ENCODE measurements at places on chromosomes 7 and 10.

DNA sequence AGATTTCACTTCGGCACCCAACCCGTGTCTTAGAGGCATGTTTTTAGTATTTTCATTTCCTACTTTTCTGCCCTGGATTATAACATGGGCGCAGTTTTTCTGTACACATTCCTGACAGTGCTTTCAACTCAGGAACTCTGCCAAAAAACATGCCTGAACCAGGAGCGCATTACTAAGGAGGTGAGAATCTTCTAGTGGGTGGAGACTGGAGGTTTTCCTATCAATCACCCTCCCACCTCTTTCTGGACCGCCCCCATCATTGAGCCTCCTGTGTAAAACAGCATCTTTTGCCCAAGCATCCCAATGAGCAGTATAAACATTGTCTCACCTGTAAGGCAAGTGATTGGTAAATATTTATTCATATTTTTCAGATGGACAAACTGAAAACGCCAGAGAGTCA is 53.2 kb downstream of the STK17A start:
- DNase-seq, result no peak

DNA sequence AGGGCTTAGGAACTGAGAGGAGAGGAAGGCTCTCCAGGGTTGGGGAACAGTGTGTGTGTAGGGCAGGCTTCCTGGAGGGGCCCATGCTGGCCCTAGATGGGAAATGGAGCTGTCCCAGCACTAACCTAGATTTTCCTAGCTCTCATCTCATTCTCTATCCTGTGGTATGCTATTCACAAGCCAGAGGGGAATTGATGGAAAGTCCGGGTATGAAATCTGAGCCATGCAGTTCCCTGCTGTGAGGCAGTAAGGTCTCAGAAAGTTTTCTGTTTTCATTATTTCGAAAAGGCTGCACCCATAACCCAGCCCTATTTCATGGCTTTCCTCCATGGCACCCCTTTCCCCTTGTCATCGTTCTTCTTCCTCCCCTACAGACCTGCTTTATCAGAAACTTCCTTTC is 220.3 kb downstream of the RPS24 start:
- DNase-seq, result no peak

DNA sequence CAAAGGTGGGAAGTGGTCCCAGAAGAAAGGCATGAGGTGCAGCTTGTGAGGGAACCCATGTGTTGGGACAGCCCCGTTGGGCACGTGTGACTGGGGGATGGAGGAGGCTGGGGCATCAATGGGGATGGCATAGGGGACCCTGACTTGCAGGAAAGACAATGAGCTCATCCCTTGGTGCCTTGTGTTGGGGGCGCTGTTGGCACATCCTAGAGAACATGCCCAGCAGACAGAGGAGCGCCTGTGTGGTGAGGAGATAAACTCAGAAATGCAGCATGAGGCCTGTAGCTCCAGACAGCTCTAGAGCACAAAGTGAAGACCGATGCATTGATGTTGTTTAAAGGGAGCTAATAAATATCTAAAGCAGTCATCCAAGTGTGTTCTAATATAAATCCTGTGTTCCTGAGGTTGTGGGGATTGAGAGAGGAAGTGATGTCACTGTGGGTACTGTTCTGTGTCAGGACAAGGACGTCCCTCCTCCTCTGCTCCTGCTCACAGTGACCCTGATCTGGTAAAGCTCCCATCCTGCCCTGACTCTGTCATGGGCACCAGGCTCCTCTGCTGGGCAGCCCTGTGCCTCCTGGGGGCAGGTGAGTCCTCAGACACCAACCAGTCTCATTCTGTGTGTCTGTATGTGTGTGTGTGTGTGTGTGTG is 126.1 kb upstream of the PRSS58 start:
- DNase-seq, result no peak

DNA sequence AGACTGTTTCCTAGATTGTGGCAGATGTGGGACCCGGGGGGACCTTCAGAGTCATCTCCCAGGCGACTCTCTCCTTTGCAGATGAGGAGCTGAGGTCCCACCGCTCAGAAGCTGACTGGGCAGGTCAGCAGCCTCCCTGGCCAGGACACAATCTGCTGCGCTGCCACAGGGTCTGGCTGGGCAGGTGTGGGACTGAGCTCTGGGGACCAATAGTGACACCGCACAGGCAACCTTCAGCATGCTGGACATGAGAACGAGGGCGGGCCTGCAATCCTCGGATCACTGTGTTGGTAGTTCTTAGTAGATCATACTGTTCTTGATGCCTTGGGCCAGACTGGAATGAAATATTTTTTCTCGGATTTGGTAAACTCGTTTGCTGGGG is 20.5 kb upstream of the CRYGN start:
- DNase-seq, result no peak

DNA sequence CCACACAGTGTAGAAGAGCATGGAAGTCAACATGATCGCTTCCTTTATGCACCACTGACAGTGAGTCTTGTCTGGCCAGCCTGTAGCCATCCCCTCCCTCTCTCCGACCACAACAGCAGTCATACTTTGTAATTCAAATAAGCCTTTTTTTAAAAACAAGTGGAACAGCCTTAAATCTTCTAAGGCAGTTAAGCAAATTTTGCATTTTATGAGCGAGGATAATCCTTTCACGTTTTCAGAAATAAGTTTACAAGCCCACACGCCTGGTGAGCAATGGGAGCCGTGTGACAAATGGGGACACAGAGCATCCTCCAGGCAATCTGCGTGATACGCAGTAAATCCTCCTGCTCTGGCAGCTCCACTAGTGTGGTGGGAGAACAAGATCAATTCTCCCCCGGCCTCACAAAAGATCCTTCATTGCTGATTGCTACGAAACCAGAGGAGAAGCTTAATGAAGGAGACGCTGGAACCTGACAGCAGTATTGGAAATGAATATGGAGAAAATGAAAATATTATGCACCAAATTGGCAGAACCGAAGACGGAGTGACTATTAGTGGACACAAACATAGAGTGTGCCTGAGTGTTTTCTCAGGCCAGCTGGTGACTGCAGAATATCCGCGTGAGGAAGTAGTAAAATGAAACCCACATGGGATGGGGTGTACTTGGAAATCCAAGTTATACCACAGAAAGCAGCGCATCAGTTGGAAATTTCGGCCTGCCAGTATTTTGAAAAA is 104.2 kb upstream of the CDCA7L start:
- DNase-seq, result no peak

DNA sequence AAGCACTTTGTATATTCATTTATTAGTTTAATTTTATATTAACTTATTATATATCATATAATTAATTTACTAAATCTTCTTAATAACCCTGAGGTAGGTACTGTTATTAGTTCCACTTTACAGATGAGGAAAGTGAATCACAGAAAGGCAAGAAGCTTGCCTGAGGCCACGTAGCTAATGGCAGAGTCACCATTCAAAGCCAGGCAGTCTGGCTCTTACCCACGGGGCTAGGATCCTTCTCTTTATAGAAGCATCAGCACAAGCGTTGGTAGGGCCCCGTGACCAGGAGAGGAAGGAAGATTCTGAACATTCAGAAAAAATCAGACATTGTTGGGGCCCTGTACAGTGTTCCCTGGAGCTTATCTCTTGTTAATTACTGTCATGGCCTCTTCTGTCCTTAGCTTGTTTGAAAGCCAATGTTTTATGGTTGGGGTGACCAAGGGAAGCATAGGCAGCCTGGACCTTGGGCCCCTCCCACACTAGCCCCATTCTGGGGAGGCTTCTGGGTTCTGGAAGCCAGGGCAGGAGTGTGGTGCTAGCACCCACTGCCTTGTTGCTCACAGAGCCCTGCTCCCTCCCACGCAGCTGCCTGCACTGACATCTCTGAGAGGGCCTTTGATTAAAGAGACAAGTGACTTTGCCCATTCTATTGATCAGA is 31.1 kb upstream of the SLF2 start:
- DNase-seq, result no peak

GRCh38 chr7:18212308-18212707 is 184.7 kb upstream of the PRPS1L1 start:
- DNase-seq, result no peak

GRCh38 chr10:109911903-109912302 is 11.4 kb downstream of the XPNPEP1 start:
- no peak for DNase-seq

DNA sequence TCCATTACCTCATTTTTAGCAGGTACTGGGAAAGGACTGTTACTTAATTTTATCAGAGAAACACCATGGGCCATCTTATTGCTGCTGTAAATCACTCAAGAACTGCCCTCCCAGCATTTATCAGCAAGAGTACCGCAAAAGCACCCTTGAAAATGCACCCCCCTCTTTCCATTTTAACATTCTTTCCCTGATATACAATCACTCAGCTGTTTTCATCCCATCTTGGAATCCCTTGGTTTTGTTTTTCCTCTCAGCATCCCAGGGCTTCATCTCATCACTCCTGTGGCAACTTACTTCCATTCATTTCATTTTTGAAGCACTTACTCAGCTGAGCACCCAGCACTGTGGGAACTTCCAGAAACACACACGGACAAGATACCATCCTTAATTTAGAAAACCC is 36.5 kb downstream of the RAPGEF5 start:
- DNase-seq, result no peak

DNA sequence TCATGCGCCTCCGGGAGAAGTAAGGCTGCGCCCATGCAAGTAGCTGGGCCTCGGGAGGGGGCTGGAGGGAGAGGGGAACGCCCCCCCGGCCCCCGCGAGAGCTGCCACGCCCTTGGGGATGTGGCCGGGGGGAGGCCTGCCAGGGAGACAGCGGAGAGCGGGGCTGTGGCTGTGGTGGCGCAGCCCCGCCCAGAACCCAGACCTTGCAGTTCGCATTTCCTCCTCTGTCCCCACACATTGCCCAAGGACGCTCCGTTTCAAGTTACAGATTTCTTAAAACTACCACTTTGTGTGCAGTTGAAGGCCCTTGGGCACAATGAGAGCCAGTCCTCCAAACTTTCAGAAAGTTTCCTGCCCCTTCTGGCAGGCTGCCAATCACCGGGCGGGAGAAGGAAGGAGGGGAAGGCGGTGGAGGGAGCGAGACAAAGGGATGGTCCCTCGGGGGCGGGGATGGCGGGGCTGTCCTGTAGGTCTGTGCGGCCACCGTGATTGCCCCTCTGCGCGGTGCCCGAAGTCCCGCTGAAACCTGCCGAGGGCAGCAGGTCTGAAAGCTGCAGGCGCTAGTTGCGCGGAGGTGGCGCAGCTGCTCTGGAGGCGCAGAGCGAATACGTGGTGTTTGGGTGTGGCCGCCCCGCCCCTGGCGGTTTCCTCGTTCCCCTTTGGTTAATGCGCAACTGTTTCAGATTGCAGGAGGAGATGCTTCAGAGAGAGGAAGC is 2.1 kb downstream of the VIM start:
- DNase-seq, result peak; percentile 44

GRCh38 chr10:116126954-116127695 is 145.9 kb downstream of the GFRA1 start:
- no peak for DNase-seq

- no peak for DNase-seq
Observed at GRCh38 chr10:64733980-64734379, 1212.8 kb downstream of the REEP3 start.

- DNase-seq, result no peak
Observed at GRCh38 chr7:12583922-12584321, 13.4 kb downstream of the SCIN start.

DNA sequence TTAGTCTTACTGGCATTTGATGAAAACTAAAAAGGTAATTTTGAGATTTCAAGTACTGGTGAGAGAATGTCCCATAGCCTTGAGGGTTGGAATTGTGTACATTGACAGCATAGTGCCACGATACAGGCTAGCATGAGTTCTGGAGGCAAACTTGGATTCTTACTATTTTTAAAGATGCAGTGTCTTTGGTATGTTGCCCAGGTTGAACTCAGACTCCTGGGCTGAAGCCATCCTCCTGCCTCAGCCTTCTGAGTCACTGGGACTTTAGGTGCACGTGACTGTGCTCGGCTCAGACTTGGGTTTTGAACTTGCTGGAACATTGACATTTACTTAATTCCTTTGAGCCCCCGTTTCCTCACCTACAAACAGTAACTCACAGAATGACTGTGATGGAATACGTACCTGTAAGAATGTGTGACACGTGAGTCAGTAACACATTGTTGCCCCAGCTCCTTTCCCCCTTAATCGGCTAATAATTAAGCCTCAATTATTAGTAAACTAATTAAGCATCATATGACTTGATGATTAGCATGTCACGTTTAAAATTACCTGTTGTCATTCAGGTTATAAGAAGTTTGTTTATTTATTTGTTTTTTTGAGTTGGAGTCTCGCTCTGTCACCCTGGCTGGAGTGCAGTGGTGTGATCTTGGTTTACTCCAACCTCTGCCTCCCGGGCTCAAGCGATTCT is 10.6 kb downstream of the DNAJB6 start:
- DNase-seq, result peak; percentile 46

DNA sequence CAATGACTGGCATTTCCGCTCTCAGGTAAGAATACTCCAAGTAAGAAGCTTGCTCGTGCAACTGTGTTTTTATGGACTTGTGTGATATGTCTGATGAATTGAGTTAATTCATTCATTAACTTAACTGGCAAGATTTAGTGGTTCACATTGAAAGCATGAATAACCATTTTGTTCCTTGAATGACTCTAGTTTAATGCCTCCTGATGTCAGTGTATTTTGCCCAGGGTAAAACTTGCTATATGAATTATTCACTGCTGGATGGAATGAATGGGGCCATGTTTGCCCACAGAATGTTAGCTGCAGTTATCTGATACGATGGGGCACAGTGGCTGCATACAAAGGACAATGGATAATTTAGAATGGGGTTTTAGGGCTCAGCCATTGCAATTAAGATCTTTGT is 124.1 kb downstream of the ZNF365 start:
- no peak for DNase-seq

DNA sequence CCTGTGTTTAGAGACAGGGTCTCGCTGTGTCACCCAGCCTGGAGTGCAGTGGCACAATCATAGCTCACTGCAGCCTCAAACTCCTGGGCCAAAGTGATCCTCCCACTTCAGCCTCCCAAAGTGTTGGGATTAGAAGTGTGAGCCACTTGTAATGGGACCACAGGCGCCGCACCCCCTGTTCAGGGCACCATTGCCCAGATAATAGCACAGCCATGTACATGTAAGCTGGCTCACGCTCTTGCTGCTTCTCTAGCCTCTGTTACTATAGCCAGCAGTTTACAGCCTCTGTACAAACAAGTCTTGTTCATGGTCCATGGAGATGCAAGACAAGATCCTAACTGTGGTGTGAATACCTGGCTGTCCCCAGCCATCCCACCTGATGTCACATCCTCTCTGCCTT is 4.2 kb upstream of the MLXIPL start:
- DNase-seq, result no peak

- DNase-seq, result peak; percentile 47
Observed at GRCh38 chr7:522071-522950, 2.7 kb upstream of the PDGFA start.

Measured in ascending aorta (tissue), 2 donors.